ENCODE measurements at places on chromosomes 1 and 21.

DNA sequence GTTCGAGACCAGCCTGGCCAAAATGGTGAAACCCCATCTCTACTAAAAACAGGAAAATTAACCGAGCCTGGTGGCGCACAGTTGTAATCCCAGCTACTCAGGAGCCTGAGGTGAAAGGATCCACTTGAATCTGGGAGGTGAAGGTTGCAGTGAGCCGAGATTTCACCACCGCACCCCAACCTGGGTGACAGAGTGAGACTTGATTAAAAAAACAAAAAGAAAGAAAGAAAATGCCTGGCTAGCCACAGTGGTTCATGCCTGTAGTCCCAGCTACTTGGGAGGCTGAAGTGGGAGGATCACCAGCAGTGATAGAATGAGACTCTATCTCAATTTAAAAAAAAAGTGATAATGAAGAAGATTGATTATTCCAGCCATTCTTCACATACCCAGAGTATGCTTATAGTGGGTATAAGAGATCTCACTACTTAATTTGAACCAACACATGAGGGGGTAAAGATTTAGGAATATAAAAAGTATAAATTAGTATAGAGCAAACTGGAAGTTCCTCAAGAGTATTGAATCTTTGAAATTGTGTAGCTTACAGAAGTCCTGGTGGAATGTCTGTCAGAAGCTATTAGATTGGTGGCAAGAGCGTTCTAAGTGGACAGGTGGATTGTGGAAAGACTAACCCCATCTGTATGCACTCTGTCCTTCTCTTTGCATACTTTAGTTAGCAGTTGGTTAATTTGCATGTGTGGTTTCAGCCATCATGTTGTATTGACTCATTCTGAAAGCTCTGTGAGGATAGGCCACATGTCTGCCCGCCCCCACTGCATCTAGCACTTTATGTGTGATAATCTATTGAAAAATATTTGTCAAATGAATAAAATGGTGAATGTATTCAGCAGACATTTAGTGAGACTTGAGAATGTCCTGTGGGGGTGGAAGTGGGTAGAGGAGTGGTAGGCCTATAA lies 25.0 kb downstream of the RLF start:
- no peak for DNase-seq

DNA sequence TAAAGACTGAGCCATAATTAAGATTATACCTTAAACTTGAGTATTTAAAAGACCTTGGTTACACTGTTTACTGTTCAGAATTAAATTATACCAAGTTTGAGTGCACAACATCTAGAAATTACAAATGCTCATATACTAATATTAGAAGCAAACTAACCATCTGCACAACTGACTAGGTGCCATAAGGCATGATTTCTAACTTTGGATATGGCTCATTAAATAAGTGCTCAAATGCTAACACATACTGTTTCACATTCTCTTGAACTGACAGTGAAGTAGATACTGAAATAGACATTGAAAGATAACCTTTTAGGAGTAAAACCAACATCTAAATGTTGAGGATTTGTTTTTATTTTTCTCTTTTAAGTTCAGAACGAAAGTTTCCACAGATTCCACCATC lies 74.1 kb downstream of the PRKAA2 start:
- DNase-seq: no peak

DNA sequence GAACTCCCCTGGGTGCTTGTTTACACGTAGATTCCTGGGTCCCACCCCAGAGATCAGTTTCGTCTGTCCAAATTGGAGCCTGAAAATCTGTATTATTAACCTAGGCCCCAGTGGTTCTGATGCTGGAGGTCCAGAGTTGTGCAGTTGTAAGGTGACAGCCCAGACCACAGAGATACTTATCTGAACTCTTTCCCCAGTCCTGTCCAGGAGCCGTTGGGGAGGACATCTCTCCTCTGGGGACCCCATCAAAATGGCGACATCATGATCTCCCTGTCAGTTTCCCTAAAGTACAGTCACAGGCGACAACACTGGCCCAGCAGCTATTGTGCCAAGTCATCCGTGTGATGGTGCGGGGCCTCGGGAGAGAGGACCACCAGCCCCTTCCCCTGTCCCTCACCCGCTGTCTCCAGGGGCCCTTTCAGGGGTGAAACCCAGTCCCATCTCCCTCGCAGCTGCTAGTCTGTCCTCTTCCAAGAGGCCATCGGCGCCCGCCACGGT lies 749 bp upstream of the EFHD2 start:
- DNase-seq: no peak

- no peak for DNase-seq
Observed at GRCh38 chr1:181173761-181174447, 85.4 kb downstream of the IER5 start.

DNA sequence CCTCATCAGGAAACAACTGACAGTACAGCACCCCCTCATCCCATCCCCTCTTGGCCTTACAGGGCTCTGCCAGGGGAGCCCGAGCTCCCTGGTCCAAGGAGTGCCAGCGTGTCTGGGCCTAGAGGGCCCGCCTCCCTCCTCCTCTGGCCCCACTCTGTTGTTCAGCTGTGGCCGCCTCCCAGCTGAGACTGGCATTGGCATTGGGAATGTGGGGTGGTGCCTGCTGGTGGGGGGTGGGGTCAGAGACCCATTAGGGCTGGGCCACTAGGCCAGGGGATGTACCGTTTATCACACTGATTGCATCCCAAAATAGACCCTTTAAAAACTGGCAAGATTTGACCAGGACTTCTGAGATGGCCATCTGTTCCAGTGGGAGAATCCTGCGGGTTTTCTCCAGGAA lies 1.4 kb downstream of the LDLRAP1 start:
- DNase-seq: no peak

Measured in T follicular helper cell (primary cell).